Activated T-cell treated with anti-CD3 and anti-CD28 coated beads, Interleukin-2, amount 50 U/mL, for 1 hour (primary cell): ENCODE measurements at places on chromosomes 2 and 18.

DNA sequence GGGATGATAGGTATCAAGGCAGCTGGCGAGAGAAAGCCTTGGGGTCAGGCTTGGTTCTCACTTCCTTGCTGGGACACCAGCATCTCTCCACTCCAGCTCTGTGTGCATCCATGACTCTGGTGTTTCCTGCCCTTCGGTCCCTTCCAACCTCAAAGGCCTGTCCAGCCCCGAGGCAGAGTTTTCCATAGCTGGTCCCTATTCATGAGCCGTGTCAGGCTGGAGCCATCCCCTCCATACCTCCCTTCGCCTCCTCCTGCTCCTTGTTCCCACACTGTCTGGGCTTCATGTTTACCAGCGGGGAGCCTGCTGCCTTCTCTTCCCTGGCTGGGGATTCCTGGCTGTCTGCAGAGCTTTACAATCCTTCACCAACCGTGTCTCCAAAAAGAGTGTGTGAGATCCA, 51.2 kb downstream of the DYSF start:
- no peak for DNase-seq

GRCh38 chr2:29164091-29164846, 49.1 kb downstream of the CLIP4 start:
- no peak for DNase-seq

GRCh38 chr2:211688196-211688595, 850.4 kb downstream of the ERBB4 start:
- no peak for DNase-seq

DNA sequence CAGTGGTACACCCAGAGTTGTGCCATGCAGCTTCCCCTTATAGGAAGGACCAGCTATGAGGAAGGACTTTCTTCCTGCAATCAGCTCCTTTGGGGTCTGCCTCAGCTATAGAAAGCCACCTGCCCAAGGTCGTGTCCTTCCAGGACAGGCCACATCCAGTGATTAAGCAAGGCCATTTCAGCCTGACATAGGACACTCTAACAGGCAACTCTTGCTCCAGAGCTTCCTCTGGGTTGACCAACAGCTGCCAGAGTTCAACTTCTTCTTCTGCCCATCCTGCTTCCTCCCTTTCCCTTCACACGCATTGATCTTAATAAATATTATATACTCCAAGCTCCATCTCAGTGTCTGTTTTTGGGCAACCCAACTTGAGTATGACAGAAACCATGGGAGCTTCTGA, 12.8 kb downstream of the LRP2 start:
- no peak for DNase-seq

DNA sequence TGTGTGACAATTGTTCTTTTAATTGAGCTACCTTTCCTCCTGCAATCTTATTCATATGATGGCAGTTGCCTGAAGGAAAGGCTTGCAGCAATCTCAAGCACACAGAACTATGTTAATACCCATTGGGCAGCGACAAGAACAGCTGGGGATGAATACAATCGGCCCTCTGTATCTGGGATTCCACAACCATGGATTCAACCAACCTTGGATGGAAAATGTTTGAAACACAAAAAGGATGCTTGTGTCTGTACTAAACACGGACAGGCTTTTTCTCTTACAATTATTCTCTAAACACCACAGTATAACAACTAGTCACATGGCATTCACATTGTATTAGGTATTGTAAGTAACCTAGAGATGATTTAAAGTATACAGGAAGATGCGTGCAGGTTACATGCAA, 256.1 kb upstream of the SIX2 start:
- DNase-seq, result no peak

DNA sequence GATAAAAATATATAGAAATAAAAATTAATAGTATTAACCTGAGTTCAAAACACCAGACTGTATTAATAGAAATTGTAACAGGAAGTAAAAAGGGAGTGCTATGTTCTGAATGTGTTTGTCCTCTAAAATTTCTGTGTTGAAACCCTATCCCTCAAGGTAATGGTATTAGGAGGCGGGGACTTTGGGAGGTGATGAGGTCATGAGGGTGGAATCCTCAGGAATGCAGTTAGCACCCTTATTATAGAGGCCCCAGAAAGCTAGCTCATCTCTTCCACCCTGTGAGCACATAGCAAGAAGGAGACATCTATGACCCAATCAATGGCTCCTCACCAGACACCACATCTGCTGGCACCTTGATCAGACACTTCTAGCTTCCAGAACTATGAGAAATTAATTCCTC, 124.5 kb downstream of the CMPK2 start:
- DNase-seq, result no peak

DNA sequence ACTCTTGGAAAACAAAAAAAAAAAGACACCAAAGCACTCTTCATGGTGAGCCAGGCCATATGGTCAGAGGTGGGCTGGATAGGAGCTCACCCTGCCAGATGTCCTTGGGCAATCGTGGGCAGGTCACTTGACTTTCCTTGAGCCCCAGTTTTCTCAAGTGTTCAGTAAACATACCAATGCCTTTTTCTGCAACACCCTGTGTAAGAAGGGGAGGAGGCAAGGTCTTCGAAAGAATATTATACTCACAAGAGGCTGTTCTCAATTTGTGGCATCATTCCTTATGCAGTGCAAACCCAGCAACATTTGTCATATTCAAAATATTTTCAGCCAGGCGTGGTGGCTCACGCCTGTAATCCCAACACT, 22.9 kb upstream of the TMEM87B start:
- DNase-seq, result no peak

- no peak for DNase-seq
Measured at GRCh38 chr2:129464036-129464435, 515.4 kb upstream of the RAB6C start.
